Activated CD4-positive, alpha-beta T cell treated with anti-CD3 and anti-CD28 coated beads, Interleukin-2, amount 50 U/mL, for 1 hour (primary cell): ENCODE measurements at places on chromosomes 5 and 9.

DNA sequence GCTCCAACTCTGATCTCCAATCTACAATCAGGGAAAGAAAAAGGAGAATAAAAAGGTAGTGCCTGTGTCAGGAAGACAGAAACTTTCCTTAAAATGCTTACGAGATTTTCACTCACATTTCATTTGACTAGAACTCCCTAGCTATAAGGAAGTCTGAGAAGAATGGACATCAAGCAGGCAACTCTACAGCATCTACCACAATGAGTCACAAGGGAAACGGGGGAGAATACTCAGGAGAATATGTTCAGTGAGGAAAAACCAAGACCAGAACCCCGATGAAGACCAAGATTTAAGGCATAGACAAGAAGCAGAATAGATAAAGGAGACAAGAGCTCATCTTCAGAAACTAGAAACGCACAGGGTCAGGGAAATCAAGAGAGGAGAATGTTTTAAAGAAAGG, 9.0 kb upstream of the SETD9 start:
- no peak for DNase-seq

DNA sequence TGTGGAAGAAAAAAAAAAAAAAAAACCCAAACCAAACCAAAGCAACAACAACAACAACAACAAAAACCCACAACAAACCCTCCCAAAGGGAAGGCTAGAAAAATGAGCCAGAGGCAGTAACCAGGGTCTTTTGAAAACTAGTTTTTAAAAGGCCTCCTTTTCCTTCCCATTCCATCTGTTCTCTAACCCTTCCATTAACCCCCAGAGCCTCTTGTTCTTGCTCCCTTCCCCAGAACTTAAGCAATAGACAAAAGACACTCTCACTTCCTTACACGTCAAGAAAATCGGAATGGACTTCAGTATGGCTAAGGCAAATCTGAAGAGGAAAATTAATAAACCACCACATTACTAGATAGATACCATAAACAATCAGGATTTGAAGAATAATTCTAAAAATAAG, 292.8 kb downstream of the ARL15 start:
- DNase-seq: no peak

DNA sequence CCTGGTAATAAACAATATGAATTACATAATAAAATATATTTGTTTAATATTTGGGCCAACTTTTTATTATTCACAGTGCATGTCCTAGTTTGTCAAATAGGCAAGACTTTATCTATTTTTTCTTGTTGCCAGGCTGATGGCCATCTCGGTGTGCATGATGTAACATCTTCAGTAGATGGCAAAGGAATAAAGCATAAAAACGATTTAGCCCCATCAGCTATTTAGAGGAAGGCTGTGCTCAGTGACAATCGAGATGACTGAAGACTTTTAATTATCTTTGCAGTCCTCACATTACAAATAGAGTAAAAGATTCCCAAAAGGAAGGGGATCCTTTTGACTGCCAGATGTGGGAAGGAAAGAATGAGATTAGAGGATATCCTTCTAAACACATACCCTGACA, 358.5 kb downstream of the PTPRD start:
- DNase-seq: no peak

DNA sequence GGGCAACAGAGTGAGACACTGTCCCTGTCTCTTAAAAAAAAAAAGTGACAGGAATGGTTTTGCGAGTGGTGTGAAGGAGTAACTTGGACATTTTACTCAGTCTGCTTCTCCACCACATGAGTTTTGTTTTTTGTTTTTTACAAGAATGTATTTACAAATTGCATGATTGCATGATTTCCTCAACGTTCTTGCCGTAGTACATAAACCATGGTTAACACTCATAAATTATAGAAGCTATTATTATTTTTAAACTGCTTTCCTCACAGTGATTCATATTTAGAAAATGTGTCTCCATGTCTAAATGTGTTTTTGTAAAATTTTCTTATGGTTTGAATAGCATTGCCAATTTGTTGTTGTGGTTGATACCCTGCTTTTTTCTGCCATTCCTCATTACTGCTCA, 220.0 kb downstream of the GOLPH3 start:
- DNase-seq: no peak

DNA sequence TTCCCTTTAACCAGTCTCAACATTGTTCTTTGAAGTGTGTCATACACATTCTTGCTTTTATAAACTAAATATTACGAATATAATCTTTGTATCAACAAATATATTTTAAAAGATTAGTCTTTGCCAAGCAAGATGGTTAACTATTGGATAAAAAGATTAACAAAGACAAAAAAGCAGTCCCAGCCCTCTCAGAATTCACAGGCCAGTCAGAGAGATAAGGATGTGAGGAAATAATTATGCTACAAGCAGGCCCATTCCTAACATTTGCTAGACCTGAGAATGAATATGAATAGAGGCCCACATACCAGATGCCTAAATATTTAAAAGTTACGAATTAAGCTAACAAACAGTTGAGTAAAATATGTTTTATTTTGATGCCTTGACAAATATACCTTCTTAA, 457.7 kb downstream of the CETN3 start:
- DNase-seq: no peak

DNA sequence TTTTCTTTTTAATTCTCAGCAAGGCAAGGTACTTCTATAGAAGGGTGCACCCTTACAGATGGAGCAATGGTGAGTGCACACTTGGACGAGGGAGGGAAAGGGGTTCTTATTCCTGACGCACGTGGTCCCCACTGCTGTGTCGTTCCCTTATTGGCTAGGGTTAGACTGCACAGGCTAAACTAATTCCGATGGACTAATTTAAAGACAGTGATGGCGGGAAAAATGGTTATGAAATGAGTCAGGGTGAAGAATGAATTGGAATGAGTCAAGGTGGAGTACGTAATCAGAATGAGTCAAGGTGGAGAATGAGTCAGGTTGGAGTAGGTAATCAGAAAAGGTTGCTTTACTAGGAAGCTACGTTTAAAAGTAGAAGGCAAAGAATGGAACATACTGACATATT, 2.1 kb upstream of the HMGCS1 start:
- no peak for DNase-seq

GRCh38 chr5:131209506-131210150, 38.9 kb downstream of the LYRM7 start:
- DNase-seq: peak; percentile 39

- no peak for DNase-seq
Measured at GRCh38 chr9:21326526-21327139, 8.6 kb downstream of the KLHL9 start.

DNA sequence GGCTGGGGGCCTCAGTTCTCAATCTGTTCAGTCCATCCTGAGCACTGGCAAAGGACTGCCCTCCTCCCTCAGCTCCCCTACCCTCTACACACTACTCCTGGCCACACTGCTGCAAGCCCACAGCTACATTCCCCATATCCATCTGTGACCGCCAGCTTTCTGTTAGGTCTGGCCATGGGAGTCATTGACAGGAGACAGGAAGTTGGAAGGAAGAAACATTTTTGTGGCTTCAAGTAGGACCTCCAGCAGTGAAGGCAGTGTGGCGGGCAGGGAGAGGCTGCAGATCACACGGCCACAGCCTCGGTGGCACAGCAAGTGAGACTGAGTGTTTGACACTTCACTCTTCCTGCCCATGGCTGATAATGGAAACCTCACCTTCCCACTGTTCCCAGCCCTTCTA, 55.9 kb downstream of the SECISBP2 start:
- DNase-seq: no peak

- DNase-seq: no peak
Measured at GRCh38 chr9:97726716-97727115, 29.6 kb upstream of the XPA start.
